ENCODE measurements at places on chromosomes 6 and 20. TPM values are rescaled to one million over a fixed set of nuclear protein-coding genes. Genes with fewer than 3 reads are reported as not detected.

The CALHM4 gene
- total RNA-seq = 0.20 TPM

The TNXB gene
- 1.8 TPM for total RNA-seq

The LRRN4 gene
- 1.1 TPM for total RNA-seq

The TRIM40 gene
- total RNA-seq = not detected

The PLN gene
- total RNA-seq = 0.43 TPM

The SCRT2 gene
- not detected for total RNA-seq

The PTCHD4 gene
- total RNA-seq = 11.4 TPM

The OSER1 gene
- 28.9 TPM for total RNA-seq

The SDC4 gene
- total RNA-seq = 125 TPM

The RNF144B gene
- 7.2 TPM for total RNA-seq

DNA sequence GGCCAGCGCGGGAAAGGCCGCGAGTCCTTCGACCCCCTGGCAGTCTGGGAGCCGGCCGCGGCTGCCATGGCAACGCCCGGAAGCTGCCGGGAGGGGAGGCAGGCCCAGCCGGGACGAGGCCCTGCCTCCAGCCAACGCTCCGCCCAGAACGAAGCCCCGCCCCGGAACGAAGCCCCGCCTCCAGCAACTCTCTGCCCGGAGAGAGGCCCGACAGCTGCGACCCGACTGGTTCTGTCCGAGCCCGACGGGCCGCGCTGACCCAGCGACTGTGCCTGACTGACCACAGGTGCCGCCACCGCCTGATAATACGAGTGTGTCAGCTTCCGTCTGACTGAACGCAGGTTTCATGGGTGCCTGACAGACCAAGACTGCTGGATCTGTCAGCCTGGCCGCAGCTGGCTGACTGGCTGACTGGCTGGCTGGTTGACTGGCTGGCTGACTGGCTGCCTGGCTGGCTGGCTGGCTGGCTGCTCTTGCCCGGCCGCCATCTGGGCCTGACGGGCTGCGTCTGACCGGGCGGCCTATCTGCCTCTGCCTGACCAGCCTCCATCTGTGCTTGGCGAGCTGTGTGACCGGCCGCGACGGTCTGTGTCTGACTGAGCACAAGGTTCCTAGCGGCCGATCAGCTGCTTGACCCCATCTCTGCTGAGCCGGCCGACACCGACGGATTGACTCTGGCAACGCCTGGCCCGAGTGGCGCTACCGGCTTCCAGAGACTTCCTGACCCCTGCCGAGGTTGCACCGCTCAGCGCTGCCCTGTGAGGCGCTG is 89.7 kb upstream of the EPB41L1 start:
- peak; percentile 71 for DNase-seq

GRCh38 chr6:63492476-63492875 is 79.8 kb upstream of the LOC128125822 start:
- DNase-seq = no peak

GRCh38 chr6:17606606-17607005 is 6.5 kb downstream of the FAM8A1 start:
- DNase-seq = no peak

GRCh38 chr6:113960795-113961194 is 10.2 kb downstream of the HDAC2 start:
- no peak for DNase-seq

DNA sequence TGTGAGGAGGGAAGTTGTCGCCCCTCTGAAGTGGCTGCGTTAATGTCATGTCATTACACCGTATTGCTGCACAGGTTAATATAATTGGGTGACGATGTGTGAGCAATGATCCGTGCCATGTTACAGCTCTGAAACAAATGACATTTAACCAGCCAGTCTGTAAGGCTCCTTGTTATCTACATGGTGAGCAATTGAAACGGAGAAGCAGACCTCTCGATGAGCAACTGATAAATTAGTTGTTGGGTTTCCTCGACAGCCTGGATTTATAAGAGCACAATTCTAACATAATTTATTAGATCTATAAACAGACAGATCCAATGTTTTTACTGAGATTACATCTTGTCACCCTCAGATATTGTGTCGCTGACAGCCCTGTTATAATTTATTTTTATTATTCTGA is 49.9 kb upstream of the MAFB start:
- DNase-seq = no peak

DNA sequence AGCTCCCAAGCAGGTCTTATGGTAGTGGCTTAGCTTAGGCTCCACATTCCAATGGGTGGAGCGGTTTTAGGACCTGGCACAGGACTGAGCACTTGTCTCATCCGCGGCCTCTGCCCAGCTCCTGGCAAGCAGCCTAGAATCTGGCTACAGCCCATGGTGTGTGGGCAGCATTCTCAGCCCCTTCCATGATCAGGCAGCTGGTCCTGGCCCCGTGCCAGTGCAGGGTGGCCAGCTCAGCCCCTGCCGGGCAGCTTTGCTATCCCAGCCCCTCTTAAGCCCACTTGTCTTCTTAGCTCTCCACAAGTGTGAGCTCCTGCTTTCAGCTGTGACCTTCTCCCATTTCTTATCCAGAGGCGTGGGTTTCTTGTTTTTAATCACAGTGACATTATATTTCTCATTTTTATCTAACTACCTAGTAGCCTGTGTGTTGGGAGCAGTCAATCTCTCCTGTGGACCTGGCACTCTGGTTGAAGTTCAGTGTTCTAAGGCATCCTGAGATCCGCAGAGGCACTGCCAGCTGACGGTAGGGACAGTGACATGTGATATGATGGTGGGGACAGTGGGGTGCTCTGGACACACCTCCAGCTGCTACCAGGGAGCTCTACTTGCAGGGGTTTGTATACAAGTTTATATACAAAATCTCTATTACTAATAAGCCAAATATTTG is 119.9 kb upstream of the PRND start:
- DNase-seq = peak; percentile 27

GRCh38 chr20:22623211-22623610 is 38.8 kb upstream of the FOXA2 start:
- DNase-seq = no peak

DNA sequence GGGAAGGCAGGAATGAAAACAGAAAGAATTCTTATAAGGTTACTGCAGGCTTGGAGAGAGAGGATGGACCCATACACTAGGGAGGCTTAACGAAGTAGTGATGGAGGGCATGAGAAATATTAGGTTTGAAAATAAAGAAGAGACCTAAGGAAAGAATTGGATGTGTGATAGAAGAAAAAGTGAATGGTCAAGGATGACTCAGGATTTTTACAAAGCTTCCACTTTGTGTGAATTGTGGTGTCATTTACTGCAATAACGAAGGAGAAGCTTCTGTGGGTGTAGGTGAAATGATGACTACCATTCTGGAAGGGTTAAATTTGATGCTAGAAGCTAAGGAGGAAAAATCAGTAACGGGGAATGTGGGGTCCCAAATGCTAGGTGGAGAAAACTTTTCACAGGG is 191.2 kb downstream of the UTRN start:
- no peak for DNase-seq

DNA sequence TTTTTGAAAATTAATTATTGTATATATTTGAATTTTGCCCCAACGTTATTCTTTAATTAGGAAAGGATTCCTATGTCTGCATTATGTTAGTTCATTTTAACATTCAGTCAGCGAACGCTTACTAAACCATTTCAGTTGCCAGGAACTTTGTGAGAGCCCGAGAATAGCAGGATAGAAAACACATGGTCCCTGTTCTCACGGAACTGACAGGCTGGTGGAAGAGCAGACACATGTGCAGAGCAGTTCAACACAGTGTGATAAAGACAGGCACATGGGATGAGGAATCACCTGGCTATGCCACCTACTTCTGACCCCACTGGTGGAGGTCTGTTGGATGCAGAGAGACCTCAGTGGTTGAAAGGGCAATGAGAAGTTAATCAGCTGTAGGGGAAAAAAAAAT is 367.2 kb downstream of the EPM2A start:
- DNase-seq = no peak

DNA sequence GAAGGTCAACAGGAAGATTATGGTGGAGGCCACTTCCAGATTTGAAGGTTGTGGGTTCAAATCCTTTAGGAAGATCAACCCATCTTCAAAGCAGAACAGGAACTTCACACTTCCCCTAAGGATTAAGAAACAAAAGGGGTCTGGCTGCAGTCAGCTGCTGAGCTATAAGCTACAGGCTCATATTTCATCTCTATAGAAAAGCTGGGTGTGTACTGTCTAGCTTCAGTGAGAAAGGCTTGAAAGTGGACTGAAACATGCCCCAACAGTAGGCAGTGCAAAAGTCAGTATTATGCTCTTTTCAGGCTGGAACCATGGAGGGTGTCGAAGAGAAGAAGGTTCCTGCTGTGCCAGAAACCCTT is 60.1 kb upstream of the SPDEF start:
- no peak for DNase-seq

DNA sequence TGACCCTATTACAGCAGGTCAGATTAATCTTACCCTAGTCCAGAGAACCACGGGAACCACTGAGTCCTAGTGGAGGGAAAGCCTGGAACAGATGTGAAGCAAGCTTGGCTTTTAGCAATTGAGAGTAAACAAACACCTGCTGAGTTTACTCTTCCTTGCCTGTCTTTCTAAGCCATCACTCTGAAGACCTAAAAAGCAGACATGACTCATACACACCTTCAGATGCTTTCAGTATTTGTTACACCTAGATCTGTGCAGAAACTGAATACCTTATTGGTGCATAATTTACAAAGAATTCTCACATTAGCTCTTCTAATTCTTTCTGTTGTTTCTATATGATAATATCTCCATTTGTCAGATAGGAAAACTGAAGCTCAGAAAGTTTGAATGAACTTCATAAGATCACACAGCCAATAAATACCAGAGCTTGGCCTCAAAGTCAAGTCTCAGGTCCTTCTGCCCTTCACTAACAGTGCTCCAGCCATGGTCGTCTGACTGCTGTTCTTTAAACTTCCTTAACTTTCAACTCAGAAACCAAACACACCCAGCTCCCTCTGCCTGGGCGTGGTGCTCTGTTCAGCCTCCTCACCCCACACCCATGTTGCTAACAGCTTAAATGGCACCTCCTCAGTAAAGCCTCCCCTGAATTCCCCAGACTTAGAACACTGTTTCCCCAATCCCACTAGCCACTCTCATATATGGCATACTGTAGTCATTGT is 8.6 kb upstream of the GABBR1 start:
- no peak for DNase-seq

DNA sequence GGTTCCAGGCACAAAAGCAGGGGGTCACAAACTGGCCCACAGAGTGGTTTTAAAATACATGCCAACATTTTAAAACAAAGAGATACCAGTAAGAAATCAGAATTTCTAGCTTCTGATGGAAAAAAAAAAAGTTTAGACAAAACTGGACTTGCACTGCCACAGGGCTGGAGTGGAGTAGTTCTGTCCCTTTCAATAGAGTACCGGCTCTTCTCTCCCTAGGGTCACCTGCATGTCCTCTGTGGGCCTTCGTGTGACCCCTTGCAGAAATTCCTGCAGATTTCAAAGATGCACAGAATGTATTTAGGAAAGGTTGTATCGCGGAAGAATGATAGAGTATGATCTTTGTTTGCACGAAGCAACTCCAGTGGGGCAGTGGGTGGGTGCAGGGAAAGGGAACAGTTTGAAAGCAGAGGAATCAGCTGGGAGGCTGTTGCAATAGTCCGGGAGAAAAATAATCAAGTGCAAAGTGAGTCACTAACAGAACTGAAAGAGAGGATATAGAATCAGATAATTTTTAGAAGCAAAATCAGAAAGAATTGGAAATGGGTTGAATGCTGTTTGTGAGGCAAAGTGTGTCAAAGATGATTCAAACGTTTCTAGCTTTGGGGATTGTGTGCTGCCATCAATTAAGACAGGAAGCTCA is 97.3 kb upstream of the STXBP5 start:
- DNase-seq = peak; percentile 34

DNA sequence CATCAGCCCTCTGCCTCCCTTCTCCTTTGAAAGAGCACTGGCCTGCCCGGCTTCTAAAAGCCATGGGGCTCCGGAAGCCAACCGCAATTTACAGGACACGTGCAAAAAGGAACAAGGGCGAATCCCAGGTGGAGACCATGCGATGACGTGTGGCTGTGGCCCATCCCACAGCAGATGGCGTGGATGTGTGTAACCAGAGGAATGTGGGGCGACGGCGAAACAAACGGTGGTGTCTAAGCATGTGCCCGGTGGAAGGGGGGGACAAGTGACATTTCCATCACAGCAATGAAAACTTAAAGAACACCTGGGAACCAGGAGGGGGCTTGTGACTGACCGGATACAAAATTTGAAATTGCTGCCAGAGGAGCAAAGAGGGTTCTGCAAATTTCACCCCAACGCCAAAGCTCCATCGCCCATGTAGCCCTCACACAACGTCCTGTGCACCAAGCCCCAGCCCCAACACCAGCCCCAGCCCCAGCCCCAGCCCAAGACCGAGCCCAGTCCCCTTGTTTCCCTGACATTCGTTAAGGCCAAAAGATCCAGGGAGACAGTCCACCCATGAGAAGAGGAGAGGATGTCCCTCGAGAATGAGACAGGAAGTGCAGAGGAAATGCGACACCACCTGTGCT is 159.7 kb upstream of the ZNF337 start:
- no peak for DNase-seq

GRCh38 chr6:93675856-93676417 is 256.6 kb upstream of the EPHA7 start:
- no peak for DNase-seq

GRCh38 chr6:14738933-14739332 is 506.9 kb upstream of the JARID2 start:
- no peak for DNase-seq

Data from astrocyte (in vitro differentiated cells and primary cell).